ENCODE measurements at places on chromosomes 5 and 9.

- no peak for DNase-seq
Measured at GRCh38 chr5:100306000-100306399, 229.2 kb upstream of the FAM174A start.

DNA sequence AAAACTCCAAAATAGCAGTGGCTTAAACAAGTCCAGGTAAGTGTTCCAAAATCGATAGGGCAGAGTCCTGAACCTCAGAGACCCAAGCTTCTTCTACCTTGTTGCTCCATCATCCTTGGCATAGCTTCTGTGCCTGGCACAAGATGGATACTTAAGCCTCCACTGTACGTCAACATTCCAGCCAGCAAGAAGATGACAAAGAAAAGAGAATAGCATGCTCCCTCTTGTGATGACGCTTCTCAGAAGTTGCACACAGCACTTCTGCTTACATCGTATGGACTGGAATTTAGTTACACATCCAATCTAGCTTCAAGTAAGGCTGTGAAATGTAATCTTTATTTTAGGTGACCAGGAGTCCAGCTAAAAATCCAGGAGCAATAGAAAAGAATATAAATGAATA is 227.4 kb downstream of the ESM1 start:
- DNase-seq = no peak

DNA sequence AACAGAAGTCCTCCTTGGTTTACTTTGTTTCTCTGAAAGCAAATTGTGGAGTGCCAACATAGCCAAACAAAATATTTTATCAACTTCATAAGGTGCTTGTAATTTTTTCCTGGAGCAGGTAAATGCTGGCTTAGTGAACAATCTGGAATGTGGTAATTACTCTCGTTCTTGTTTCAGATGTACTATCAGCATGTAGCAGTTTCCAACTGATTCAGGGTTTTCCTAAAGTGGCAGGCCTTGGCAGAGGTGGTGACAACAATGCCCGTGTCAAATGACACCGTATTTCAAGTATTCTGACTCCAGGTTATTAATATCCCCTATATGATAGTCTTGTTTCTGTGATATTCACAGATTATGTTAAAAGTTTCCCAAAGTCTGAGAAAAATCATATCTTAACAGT is 1.2 kb downstream of the C9orf72 start:
- DNase-seq = no peak

DNA sequence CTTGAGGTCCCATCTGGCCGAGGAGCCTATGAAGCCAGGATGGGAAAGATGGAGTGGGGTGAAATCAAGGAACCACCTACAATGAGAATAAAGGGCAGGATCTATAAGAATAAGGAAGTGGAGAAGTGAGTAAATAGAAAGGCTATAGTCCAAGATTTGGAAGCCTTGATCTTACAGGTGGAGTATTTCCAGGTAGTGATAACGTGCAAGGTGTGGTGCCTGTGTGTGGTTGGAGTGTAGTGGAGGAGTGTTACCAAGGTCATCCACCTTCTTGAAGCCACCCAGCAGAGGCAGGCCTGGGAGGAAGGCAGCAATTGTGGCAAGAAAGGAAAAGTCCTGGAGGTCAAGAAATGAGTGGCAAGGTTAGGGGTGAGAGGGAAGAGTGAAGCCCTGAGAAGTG is 72.9 kb downstream of the IQGAP2 start:
- no peak for DNase-seq

DNA sequence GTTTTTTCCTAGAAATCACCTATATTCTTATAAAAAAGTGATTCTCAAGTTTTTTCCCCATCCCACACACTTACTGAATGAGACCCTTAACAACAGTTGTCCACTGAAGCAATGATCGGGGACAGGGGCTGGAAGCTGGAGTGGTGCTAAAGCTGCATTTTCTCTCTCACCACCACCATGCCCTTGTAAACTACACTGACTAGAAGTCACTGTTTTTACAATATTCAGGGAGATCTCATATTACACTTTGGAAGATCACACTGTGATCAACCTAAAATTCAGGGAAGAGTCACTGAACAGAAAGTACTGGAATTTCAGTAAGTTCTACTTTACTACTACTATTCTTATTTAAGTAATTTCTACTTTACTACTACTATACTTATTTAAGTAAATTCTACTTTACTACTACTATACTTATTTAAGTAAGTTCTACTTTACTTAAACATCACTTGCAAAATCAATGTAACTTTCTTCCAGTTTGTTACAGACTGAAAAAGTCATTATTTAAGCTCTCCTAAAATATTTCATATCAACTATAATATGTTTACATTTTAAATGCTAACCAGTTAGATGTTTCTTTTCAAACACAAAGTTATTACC is 164.3 kb downstream of the AGTPBP1 start:
- DNase-seq = no peak

- no peak for DNase-seq
Measured at GRCh38 chr9:88344013-88344412, 44.2 kb upstream of the SPIN1 start.

DNA sequence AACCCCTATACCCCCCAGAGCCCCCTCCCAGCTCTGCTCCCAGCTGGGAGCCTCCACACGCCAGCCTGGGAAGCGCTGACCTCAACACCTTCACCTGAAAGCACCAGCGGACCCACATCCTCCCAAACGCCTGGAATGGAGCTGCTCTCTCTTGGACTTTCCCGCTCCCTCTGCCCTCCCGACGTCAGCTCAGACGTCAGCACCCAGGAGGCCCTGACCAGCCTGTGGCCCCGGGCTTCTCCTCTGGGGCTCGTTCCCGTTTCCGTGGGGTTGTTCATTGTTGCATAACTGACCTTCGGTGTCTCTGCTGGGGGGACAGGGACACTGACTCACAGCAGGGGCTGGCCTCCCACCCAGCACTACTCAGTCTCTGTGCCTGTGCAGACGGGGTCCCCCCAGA is 35.0 kb upstream of the SLC6A3 start:
- DNase-seq = no peak

- DNase-seq = no peak
Measured at GRCh38 chr9:123960366-123960765, 30.4 kb upstream of the DENND1A start.

DNA sequence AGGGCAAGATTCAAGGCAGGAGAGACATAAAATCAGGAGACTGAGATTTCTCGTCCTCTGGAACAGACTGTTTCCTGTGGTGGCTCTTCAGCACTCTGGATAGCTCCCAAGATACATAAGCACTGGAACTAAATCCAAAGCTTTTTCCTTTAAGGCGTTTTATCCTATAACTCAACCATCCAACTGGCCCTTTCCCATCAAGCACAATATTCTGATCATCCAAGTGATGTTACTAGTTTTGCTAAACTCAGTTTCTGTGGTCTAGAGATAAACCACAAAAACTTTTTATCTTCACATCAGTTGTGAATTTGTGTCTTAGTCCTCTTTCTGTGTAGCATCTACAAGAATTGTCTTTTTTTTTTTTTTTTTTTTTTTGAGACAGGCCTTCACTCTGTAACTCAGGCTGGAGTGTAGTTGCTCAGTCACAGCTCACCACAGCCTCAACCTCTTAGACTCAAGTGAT is 299.4 kb downstream of the COX7C start:
- no peak for DNase-seq

GRCh38 chr9:16787724-16788123 is 82.7 kb downstream of the BNC2 start:
- no peak for DNase-seq

GRCh38 chr9:112322701-112323377 is 10.6 kb downstream of the PTBP3 start:
- DNase-seq = no peak

GRCh38 chr5:113478691-113479090 is 9.6 kb downstream of the MCC start:
- no peak for DNase-seq

- DNase-seq = no peak
Measured at GRCh38 chr5:178242416-178242815, 9.8 kb upstream of the PHYKPL start.

DNA sequence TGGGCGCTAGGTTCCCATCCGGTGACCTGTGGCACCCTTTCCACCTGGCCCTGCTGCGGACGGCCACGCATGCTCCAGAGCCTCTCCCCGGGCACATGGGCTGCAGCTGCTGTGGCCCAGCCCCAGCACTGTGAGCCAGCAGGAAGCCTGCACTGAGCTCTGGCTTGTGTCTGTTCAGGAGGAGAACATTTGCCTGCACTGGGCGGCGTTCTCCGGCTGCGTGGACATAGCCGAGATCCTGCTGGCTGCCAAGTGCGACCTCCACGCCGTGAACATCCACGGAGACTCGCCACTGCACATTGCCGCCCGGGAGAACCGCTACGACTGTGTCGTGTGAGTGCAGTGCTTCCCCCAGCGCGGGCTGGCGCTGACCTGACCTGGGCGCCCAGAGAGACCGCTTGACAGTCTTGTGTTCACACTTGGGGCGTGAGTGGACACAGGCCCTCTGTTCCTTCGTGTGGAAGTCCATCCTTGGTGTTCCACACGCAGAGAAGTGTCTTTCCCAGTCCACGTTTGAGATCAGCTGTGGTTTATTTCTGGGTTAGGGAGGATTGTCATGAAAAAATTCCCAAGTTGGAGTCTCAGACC is 66.2 kb upstream of the CACNA1B start:
- DNase-seq = no peak

- DNase-seq = no peak
Measured at GRCh38 chr5:51968756-51969155, 585.5 kb downstream of the ISL1 start.

DNA sequence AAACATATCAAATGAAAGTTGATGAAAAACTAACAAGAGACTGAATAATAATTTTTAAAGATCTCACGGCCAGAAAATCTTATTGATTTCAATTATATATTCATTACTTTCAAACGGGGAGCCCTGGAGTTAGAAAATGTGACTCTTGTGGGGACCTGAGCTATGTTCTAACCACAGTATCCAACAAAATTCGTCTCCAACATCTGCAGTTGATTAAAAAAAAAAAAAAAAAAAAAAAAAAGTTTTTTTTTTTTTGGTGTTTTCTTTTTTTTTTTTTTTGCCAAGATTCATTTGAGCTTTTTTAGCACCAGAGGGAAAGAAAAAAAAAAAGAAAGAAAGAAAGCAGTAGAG is 144.3 kb upstream of the PIK3R1 start:
- DNase-seq = no peak

Data from NCI-H187 (cell line).